OCI-LY7 (cell line): ENCODE measurements at places on chromosomes 5 and 9.
A peak's percentile ranks its signal among the peaks of the same experiment; 100 is the strongest.

- DNase-seq = no peak
Observed at GRCh38 chr9:116449949-116450348, 237.2 kb upstream of the TRIM32 start.

DNA sequence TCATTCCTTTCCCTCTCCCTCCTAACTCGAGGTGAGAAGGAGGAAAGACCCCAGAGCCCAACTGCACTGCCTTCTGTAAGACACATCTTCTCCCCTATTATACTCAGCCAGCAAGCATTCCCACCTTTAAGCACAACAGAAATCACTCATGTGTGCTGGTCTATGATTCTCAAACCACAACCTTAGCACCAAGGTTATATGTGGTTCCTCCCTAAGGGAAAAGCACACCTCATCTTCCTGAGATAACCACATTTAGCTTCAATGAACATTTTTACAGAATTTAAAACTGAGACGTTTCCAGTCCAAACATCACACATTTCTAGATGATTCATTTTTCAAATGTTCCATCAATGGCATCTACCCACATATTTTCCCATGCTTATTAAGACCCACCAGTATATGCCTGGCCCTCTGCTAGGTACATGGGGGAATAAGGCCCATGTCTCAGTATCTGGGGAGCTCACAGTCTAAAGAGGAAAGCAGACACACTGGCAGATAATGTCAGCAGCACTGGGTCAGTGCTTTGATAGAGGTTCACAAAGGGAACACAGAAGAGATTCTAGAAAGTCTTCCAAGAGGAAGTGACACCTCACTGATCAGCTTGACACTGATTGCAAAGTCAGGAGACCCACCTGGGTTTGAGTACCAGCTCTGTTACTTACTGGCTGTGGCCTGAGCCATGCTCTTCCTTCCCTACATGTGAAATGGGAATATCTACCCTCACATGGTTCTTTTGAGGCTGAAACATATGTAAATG lies 245.4 kb downstream of the DENND1A start:
- DNase-seq = peak; percentile 81

GRCh38 chr9:93682155-93682968 lies 106.0 kb downstream of the PHF2 start:
- DNase-seq = peak; percentile 50

DNA sequence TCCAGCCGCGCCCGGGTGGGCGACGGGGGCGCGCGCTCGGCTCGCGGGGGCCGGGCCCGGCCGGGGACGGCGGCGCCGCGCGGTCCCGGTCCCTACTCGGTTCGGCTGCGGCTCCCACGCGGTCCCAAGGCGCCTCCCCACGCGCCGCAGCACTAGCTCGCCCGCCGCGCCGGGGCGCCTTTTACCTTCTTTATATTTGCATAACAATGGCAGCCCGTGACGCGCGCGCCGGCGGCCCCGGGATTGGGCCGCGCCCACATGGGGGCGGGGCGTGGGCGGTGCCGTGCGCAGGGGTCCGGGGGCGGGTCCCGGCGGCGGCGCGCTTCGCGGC lies at the start of gene NRARP:
Gene NRARP, minus strand, starts transcription at position 154 of the 331 bp plus-strand sequence. CDS start 343 bp downstream, outside the sequence.
- peak; percentile 91 for DNase-seq

- no peak for DNase-seq
Observed at GRCh38 chr5:99105216-99105615, 176.4 kb upstream of the CHD1 start.

- DNase-seq = no peak
Observed at GRCh38 chr5:77952636-77953212, 176.6 kb upstream of the TBCA start.

DNA sequence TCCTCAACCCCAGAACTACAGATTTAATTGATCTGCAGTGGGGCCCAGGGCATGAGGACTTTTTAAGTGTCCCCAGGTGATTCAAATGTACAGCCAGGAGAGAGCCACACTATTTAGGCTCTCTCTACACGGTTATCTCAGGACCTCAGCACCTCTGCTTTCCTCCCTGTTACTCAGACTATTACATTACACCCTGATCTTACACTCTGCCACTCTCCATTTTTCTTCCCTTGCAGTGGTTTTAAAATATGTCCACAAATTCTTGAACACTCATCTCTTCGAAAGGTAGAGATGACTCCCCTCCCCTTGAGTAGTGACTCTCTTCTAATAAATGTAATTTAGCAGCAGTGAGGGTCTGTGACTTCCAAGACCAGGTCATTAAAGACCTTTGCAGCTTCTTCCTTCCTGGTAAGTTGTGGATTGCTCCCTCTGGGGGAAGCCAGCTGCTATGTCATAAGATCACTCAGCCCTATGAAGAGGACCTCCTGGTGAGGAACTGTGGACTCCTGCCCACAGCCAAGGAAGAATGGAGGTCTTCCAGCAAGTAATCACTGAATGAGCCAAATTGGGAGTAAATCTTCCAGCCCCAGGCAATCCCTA lies 87.5 kb upstream of the SSBP2 start:
- peak; percentile 68 for DNase-seq

GRCh38 chr9:94912700-94913249 lies 186.3 kb downstream of the AOPEP start:
- no peak for DNase-seq

GRCh38 chr9:75146229-75146628 lies 57.9 kb downstream of the OSTF1 start:
- DNase-seq = no peak
